ENCODE measurements at places on chromosomes 6 and 20. TPM values are rescaled to one million over a fixed set of nuclear protein-coding genes. Genes with fewer than 3 reads are reported as not detected.

TOX2 gene
- not detected for total RNA-seq

CALHM6 gene
- 8.9 TPM for total RNA-seq

LY6G6C gene
- total RNA-seq = not detected

ZSCAN16 gene
- 3.7 TPM for total RNA-seq

C6orf132 gene
- under 0.01 TPM for total RNA-seq

DCBLD1 gene
- 12.0 TPM for total RNA-seq

PGC gene
- 0.52 TPM for total RNA-seq

TBX18 gene
- 22.4 TPM for total RNA-seq

PGBD1 gene
- 4.2 TPM for total RNA-seq

TINAG gene
- total RNA-seq = 0.52 TPM

C20orf202 gene
- total RNA-seq = 0.52 TPM

GHRH gene
- not detected for total RNA-seq

CHRNA4 gene
- 0.52 TPM for total RNA-seq

PNPLA1 gene
- not detected for total RNA-seq

C6orf58 gene
- not detected for total RNA-seq

SLC52A3 gene
- not detected for total RNA-seq

WFDC10B gene
- not detected for total RNA-seq

Data from skeletal muscle tissue (tissue), 5 donors.